ENCODE measurements at places on chromosomes 13 and 19. TPM values are rescaled to one million over a fixed set of nuclear protein-coding genes. Genes with fewer than 3 reads are reported as not detected.

The ANGPTL8 gene
- not detected for total RNA-seq

The KLC3 gene
- total RNA-seq, result not detected

The ZNF548 gene
- total RNA-seq, result 20.4 TPM

The KIR3DL2 gene
- total RNA-seq, result not detected

The TIMM44 gene
- 40.7 TPM for total RNA-seq

The KLK3 gene
- not detected for total RNA-seq

All from fibroblast of the aortic adventitia (primary cell).